ENCODE measurements at places on chromosomes 11 and 22.
A peak's percentile ranks its signal among the peaks of the same experiment; 100 is the strongest.

DNA sequence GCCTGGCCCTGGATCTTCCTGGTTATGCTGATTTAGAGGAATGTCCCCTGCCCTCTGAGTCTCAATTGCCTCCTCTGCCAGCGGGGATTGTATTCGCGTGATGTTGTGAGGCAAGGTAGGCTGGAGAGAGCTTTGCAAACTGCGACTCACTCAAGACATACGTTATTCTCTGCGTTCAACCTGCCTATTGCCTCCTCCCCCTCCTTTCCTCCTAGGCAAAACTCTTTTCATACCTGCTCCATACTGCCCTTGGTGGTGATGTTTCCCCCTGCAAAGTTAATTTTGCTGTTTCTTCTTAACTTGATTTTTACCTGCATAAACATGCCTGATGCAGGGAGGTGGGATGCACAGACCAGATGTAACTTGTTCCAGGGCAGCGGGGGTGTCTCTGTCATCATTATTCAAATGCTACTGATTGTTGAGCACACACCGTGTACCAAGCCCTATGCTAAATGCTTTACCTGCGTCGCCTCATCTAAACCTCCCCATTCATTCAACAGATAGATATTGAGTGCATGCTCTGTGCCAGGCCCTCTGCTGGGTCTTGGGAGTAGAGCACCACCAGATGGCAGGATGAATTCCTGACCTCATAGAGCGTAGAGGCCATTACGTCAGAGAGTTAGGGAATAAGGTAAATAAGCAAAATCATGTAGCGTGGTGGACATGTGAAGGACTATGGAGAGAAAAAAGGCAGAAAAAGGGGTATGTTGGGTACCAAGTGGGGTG is 29.0 kb downstream of the SGSM1 start:
- no peak for DNase-seq

- no peak for DNase-seq
Measured at GRCh38 chr22:49205483-49205800, 622.2 kb downstream of the BRD1 start.

DNA sequence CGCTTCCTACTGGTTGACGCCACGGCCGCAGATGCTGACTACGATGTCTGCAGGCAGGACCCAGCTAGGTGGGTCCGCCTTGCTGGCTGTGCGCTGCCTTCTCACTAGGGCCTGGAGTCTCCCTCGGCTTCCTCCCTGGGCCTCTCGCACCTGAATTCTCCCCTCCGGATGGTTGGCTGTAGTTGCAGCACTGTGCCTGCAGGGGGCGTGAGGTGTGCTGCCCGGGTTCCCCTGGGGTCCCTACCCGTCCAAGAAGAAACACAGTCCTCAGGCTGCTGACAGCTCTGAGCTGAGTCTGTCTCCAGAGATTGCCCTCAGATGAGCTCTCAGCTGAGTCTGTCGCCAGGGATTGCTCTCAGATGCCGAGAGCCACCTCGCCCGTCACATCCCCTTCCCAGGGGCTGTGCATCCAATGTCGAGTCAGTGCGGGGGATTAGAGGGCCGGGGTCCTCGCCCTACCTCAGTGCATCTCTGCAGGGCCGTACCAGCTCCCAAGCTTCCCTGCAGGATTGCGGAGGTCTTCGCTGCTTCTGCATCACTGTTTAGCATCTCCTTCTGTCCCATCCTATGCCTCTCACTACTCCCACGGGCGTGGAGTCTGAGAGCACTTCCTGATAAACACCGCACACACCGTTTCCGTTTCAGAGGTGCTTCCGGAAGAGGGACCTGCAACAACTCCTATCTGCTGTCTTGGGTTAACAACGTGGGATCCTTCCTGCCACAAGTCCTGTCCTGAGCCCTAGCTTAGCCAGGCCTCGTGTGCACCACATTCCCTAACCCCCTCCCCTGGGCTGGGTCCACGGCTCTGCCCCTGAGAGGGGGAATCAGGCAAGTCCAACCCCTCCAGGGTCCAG is 196.9 kb downstream of the CSNK2A3 start:
- peak; percentile 36 for DNase-seq

GRCh38 chr22:39943337-39943736 is 16.9 kb upstream of the TMA7B start:
- no peak for DNase-seq

DNA sequence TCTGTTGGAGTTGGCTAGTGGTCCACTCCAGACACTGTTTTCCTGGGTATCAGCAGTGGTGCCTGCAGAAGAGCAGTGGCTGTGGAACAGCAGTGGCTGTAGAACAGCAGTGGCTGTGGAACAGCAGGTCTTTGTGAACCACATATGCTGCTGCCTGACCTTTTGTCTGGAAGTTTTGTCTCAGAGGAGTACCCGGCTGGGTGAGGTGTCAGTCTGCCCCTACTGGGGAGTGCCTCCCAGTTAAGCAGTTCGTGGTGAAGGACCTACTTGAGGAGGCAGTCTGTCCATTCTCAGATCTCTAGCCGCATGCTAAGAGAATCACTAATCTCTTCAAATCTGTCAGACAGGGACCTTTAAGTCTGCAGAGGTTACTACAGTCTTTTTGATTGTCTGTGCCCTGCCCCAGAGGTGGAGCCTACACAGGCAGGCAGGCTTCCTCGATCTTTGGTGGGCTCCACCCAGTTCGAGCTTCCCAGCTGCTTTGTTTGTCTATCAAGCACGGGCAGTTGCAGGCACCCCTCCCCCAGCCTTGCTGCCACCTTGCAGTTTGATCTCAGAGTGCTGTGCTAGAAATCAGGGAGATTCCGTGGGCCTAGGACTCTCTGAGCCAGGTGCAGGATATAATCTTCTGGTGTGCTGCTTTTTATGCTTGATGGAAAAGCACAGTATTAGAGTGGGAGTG is 89.1 kb upstream of the TRIM48 start:
- DNase-seq, result no peak
